Myometrial cell (primary cell): ENCODE measurements at places on chromosomes 3 and 15. TPM values are rescaled to one million over a fixed set of nuclear protein-coding genes. Genes with fewer than 3 reads are reported as not detected.

The ILDR1 gene
- 0.53 TPM in 1 of 2 replicates, not detected in the other for total RNA-seq

The LRTM1 gene
- total RNA-seq: not detected in 2 replicates

The ARL14 gene
- total RNA-seq: not detected in 2 replicates

The ECT2 gene
- 51.9 and 55.9 TPM in 2 replicates for total RNA-seq

The SACM1L gene
- total RNA-seq: 22.7 and 23.6 TPM in 2 replicates

The GPR149 gene
- total RNA-seq: not detected in 2 replicates

The CCR2 gene
- total RNA-seq: not detected in 2 replicates

The MESP1 gene
- 0.18 TPM in 1 of 2 replicates, not detected in the other for total RNA-seq

The MESP2 gene
- total RNA-seq: under 0.01 and 2.8 TPM in 2 replicates

The IL17RE gene
- total RNA-seq: 3.5 and 5.5 TPM in 2 replicates

The EFHB gene
- not detected in 2 replicates for total RNA-seq

The CPA3 gene
- 0.29 TPM in 1 of 2 replicates, not detected in the other for total RNA-seq

The RASL12 gene
- total RNA-seq: 12.1 and 12.8 TPM in 2 replicates

The GATA2 gene
- 36.9 and 43.2 TPM in 2 replicates for total RNA-seq

The GP5 gene
- total RNA-seq: under 0.01 TPM in 2 replicates

The WDR93 gene
- 1.2 TPM in 1 of 2 replicates, not detected in the other for total RNA-seq

The TAGLN3 gene
- 2.7 and 5.5 TPM in 2 replicates for total RNA-seq

The RGMA gene
- total RNA-seq: under 0.01 and 0.35 TPM in 2 replicates

The NSUN3 gene
- 6.2 and 6.6 TPM in 2 replicates for total RNA-seq

The RLBP1 gene
- not detected in 2 replicates for total RNA-seq

The LRRIQ4 gene
- total RNA-seq: not detected in 2 replicates

The FOXP1 gene
- total RNA-seq: 18.5 and 20.6 TPM in 2 replicates

The SNTN gene
- not detected in 2 replicates for total RNA-seq

The TNIK gene
- 8.6 and 14.0 TPM in 2 replicates for total RNA-seq

The EXD1 gene
- total RNA-seq: not detected in 2 replicates
